ENCODE measurements at places on chromosomes 1 and 21. TPM values are rescaled to one million over a fixed set of nuclear protein-coding genes. Genes with fewer than 3 reads are reported as not detected.

Gene ATP6V1G3
- not detected for total RNA-seq

Gene KRTAP24-1
- not detected for total RNA-seq

Gene WNT9A
- 8.5 TPM for total RNA-seq

Gene LAMC2
- 21.1 TPM for total RNA-seq

Gene MAP3K7CL
- total RNA-seq: 1.4 TPM

Gene CALML6
- 0.49 TPM for total RNA-seq

Gene SPRR4
- total RNA-seq: not detected

Gene ETV3L
- total RNA-seq: not detected

Gene CFAP126
- not detected for total RNA-seq

Gene PRELP
- total RNA-seq: not detected

Gene E2F2
- 2.5 TPM for total RNA-seq

Gene ATAD3C
- total RNA-seq: not detected

Gene DMRTA2
- total RNA-seq: 0.06 TPM
